ENCODE measurements at places on chromosomes 2 and 18.
A peak's percentile ranks its signal among the peaks of the same experiment; 100 is the strongest.

DNA sequence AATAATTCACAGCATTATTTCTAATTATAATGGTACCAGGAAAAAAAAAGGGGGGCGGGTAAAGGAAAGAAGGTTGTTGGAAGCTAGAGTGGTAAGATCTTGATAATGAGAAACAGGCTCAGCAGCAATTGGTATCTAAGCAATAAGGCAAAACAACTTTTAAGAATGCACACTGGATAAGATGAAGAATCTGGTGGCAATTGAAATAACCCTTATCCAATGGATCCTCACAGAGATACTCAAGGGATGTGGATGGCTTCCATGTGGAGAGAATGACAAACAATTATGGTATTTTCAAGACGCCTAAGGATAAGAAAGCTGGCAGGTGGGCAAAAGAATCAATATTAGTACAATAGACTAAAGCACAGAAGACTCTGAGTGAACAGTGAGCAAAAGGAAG is 153.6 kb downstream of the UPP2 start:
- DNase-seq = no peak

DNA sequence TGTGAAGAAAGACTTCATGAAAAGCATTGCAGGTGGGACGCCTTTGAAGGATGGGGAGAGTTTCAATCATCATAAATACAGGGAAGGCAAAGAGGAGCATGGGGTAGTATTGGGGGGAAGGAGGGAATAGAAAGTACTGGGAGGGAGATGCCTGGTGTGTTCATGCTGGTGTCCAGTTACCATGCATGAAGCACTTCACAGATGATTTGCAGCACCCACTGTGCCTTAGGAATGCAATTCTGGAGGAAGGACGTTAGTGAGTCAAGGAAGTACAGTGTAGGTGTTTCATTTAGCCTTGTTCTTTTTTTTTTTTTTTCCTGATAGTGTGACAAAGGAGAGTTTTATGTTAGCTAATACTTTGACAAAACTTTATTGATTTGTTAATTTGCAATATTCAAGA is 36.8 kb downstream of the ADAM23 start:
- DNase-seq = no peak

DNA sequence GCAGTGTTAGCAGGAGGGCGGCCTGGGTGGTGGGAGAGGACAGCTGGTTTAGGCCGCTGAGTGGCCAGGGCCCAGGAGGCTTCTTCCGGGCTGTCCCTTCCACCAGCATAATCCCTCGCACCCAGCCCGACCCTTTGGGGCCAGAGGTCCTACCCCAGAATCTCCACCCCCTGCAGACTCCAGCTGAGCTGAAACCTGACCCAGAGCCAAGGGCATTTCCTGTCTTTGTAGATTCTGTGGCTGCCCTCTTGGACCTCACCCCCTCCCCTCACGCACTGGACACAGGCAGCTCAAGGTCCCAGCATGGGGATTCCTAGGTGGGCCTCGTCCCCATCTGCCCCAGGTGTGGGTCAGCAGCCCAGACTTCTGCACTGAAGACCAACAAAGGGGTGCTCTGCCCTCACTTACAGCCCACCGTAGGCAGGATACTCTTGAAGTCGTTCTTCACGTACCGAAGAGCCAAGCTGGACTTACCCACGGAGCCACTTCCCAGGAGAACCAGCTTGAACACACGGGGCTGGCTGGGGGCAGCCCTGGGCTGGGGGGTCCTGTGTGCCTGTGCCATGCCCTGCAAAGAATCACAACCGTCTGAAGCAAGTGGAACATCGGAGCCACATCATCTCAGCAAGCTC is 4.8 kb downstream of the RAB17 start:
- no peak for DNase-seq

GRCh38 chr2:20481798-20482405 is 35.0 kb downstream of the RHOB start:
- DNase-seq = no peak

- DNase-seq = no peak
These were observed 58.2 kb downstream of the KLHL14 start for GRCh38 chr18:32714571-32715148.

DNA sequence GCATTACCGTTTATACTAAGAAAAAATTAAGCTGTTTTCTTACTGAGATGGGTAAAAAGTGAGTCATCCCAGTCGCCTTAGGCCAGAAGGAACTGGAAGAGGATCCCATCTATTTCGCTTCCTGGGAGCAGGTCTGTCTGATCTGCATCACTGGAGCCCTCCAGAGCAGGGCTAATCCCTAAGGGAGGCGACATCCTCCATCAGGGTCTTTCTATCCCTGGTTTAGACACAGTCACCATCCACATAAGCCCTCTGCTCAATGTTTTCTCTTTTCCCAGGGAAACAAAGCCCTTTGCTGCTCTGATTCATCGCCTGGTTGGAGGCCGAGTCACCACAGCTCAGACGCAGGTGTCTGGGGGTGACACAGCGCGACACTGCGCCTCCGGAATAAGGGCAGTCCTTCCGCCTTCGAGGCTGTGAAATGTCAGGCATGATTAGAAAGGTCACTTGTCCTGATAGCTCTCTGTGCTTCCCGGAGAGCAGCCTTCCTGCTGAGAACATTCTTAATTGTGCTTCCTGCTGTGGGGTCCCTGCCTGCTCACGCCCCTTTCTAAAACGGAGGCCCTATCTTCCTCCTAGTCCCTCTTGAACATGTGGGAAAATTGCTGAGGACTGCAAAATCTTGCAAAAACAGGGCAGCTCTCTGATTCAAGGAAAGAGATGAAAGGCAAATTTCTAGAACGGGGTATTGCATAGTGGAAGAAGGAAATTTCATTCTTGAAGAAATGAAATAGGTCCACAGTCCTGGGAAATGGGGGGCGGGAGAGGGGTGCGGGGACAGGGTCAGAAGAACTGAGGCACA is 56.3 kb downstream of the MARCHF4 start:
- no peak for DNase-seq

DNA sequence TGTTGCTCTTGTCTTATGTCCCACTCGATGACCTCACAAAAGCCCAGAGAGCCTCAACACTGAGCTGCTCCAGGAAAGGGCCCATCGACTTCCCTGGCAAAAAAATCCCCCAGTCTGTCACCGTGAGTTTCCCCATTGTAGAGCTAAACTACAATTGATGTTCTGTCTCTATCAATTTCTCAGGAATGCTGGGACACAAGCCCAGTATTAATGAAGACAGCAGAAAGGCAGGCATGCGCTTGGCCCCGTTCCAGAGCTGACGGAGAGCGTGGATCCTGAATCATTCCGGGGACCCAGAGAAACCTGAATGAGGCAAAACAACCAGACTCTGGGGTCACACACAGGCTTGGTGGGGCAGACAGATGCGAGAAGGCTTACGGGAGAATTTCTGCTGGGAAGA is 146.9 kb downstream of the TTC32 start:
- peak; percentile 34 for DNase-seq

- DNase-seq = no peak
These were observed 500.9 kb downstream of the RNF144A start for GRCh38 chr2:7417845-7418742.

DNA sequence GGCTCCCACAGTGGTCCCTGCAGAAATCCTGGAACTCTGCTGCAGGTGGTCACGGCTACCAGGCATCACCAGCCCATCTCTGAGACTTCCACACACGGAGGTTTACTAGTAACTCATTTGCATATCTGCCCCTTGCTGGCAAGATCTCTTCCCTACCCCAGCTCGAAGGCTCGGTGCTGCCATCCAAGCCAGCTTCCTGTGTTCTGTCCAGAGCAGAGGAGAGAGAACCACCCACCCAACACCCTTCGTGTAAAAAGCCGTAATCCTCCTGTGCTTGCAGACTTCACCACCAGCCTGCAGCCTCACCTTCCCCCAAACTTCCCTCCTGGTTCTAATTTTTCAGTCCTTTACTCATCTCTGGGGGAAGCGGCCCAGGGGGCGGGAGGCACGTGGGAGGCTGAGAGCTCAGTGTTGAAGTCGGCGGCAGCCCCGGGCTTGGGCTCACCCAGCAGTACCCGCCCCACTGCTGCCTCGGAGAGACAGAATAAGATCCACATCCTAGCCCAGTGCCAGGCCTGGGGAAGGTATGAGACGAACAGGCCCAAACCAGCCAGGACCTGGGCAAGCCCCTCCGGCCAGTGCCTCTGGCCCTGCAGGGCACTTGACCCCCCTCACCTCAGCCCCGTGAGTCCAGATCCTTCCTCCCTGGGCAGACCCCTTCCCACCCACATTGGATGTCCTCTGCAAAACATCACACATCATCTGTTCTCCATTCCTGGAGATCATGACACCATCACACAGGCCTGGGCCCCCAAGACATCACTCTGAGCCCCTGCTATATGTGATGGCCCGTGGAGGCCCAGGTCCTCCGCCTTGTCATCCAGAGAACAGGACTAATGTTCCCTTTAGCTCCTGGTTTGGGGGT is 145.8 kb upstream of the ID2 start:
- no peak for DNase-seq

- no peak for DNase-seq
These were observed 3.7 kb upstream of the ADI1 start for GRCh38 chr2:3522961-3523421.

DNA sequence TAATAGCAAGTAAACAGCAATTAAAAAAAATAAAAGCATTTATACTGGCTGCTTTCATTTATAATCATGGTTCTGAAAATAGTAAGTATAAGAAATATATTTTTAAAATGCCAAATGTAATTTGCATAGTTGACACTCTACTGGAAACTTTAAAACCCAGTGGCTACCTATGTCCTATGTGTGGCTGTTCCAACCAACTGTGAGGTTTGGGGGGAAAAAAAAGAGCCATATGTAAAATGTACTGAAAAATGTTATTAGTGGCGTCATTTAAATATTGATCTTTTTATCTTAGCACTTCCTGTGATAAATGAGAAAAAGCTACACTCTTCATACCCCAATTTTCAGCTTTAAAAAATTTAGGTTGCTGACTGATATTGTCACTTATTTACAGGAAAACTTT is 270.7 kb downstream of the TCF4 start:
- no peak for DNase-seq

DNA sequence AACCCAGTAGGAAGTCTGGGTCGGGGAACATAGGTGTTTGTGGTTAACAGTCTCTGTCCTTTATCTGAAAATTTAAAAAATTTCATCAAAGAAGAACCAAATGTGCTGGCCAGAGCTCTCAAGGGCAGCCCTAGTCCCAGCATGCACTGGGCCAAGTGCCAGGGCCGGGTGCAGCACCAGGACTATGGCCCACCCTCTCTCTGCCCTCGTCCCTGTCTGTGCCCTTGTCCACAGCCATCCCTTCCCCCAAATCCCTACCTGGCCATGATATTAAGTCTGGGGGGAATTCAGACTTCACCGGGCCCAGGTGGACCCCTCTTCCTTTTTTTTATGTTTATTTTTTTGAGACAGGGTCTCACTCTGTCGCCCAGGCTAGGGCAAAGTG is 14.4 kb upstream of the ZFP36L2 start:
- no peak for DNase-seq

DNA sequence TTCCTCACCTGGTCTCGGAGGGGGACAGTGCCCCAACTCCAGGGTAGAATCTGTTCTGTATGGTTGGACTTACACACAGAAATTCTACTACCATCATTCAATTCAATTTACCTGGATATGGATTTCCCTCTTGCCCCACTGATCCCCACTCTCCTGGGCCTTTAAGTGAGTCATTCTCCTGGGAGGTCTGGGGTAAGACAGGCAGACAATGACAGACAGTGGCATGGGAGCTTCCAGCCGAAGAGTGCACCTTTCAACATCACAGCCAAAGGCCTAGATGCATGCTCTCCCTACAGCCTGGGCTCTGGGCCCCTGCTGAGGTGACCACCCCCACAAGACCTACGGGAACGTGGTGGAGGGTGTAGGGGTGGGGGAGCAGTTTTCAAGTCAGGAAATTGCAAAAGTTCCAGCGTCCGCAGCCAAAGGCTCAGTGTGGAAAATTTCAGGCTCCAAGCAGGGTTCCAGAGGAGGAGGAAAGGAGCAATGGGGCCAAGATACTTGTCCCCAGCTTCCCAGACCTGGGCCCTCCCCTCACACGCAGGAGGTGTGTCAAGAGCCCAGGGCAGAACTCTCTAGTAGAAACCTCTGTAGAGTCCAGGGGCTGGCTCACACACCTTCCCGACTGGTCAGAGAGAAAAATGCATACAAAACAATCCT is 296.4 kb downstream of the CYP26B1 start:
- DNase-seq = no peak

DNA sequence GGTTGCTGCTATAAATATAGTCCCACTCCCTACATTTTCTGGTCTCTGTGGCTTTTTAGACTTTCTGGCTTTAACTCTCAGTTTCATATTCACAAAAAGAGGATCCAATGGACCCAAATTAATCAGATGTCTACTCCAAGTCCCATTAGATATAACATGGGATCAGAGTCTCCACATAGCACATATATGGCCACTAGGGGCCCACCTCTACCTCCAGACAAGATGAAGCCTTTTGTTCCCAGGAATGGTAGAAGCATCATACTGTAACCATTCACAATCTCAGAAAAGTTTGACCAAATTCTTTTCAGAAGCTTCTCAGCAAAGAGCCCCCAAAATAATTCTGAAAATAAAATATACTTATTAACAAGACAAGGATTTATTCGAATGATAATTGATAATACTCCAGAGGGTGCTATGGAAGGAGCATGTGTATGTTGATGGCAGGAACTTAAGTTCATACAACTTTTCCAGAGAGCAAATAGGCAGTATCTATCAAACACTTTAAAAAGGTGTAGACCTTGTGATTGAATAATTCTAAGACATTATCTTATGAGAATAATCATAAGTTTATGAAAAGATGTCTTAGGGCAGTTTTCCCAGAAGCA is 382.3 kb upstream of the CRIM1 start:
- DNase-seq = no peak

- DNase-seq = no peak
These were observed 32.6 kb downstream of the MRPL33 start for GRCh38 chr2:27804146-27804545.

DNA sequence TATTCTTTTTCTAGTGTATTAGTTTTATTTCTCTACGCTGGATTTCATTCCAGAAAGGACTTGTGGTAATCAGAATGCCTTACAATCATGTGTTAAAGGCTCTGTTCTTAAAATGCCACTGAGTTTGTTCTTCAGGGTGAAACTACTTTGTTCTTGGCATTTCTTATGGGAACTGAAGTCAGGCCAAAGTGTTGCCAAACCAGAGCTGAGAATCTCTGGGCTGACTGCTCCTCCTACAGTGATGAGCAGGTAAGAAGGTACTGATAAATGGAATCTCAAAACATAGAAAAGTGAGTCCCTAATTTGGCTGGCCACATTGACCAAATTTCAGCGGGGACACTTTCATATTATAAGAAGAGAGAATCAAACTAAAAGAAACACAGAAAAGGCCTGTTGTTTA is 55.1 kb upstream of the ZNF397 start:
- DNase-seq = no peak

DNA sequence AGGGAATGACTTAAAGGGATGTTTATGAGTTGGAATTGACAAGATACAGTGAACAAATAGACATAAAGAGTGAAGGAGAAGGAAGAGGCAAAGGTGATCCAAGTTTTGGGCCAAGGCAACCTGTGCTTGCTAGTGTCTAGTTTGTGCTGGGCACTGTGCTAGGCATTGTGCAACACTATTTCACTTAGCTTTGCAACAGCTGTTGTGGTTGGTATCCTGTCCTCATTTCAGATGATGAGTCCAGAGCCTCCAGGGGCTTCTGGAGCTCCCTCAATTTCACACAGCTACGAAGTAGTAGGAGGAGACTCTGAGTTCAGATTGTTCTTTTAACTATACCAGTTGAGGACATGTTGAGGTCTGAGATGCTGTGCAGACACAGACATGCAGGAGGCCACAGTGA is 18.1 kb upstream of the LOXHD1 start:
- no peak for DNase-seq
